ENCODE measurements at places on chromosomes 1 and 21.
A peak's percentile ranks its signal among the peaks of the same experiment; 100 is the strongest.

DNA sequence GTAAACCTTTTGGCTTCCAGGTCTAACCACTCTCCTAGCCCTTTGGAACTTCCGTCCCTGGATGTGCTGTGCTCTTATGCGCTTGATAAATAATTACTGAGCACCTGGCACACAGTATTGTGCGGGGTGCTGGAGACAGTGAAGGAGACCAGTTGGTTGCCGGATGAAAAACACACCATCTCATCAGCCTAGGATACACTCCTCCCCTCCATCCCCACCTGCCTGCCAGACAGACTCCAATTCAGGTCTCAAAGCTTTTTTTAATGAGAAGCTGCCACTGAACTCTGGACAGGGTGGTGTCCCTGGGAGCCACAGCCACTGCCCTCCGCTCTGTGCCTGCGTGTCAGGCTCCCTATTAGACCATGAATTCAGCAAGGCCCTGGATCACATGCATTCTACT lies 9.2 kb downstream of the GNB1 start:
- no peak for DNase-seq

- DNase-seq = no peak
Measured at GRCh38 chr1:99268021-99268420, 3.7 kb downstream of the PLPPR4 start.

DNA sequence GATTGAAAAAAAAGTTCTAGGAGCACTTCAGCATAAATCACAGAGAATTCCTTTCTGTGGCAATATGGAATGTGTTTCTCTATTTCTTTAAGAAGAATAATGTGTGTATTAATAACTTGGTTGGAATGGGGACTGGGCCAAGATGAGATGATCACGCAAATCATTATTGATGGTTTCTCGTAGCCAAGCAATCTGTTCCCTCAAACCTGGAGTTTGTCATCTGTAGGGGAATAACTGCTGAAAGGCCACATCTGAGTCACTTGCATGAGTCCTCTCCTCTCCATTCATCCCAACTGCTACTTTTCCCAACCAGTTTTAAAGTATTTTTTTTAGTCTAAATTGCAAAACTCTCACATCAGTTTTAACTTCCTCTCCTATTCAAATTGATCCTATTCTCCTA lies 480.4 kb downstream of the PLPP3 start:
- no peak for DNase-seq

DNA sequence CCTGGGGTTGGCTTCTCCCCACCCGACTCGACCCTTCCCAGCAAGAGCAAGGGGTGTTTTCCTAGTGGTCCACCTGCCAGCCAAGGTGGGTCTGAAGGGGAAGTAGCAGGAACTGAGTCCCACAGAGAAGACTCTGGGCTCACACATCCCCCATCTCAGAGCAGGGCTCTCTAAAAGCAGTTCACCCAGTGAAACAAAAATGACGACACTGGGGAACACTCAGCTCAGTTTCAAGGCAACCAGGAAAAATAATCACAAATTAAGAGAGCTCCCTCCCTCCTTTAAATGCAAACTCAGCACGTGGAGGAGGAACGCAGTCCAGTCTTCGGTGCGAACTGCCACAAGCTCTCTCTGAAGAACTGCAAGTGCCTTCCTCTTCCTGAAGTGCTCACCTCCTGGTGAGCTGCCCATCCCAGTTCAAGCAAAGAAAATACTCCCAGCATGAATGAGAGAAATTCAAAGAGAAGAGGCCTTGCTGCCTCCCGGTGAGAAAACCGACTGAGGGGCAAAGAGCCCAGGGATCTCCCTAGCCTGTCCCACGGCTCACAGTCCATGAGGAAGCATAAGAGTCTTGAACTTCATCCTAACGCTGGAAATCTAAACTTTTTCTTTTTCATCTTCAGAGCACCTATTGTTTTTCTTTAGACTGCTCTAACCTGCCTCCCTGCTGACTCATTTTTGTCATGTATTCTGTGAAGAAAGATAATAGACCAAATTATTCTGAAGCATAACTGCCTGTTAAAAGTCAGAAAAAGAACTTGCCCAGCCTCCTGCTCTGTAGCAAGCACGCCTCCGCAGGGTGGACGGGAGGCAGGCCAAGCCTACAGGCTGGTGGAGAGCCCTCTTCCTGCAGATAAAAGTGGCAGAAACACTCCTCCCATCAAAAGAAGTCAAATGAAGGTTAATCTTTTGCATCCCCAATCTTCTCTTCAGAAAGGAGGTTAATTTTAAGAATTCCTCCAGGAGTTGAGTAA lies 281.4 kb downstream of the HHIPL2 start:
- DNase-seq = no peak

- no peak for DNase-seq
Measured at GRCh38 chr1:67708606-67709005, 23.6 kb downstream of the GADD45A start.

DNA sequence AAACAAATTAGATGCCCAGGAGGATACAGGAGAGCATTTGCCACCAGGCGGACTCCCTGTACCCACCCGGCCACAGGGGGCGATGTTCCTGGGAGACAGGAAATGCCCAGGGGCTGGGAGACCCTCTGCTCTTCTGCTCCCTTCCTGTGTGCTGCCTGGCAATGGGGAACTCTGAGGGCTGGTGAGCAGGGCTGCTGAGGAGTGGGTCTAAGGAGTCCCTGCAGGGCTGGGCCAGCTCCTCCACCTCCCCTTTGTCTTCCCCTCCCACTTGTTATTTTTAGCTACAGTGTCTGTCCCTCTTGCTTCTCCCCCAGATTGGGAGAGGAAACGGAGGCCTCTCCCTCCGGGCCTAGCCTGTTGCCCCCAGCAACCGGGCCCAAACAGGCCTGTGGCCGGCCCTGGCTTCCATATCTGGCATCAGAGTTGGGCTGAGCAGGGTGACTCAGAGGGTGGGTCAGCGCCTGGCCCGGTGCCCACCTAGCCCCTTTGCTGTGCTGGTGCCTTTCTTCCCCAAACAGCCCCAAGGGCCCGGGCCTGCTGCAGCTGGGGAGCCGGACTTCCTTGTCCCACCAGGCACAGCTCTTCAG lies 11.6 kb downstream of the LMNA start:
- peak; percentile 41 for DNase-seq

DNA sequence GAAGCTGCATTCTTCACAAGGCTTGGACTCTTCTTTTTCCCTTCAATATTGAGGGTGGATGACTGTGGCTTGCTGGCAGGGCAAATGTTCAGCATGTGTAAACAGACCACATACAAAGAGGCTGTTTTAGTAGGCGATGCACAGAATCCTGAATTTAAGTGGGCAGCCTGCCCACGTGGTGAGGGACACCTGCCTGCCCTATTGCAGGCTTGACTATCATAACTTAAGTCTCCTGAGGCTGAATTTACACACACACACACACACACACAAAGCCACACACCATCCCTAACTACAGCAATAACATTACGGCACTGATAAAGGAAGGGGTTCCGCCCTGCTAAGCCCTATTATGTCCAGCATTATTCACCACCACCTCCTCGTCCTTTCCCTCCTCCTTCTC lies 15.9 kb downstream of the SYT2 start:
- DNase-seq = no peak

DNA sequence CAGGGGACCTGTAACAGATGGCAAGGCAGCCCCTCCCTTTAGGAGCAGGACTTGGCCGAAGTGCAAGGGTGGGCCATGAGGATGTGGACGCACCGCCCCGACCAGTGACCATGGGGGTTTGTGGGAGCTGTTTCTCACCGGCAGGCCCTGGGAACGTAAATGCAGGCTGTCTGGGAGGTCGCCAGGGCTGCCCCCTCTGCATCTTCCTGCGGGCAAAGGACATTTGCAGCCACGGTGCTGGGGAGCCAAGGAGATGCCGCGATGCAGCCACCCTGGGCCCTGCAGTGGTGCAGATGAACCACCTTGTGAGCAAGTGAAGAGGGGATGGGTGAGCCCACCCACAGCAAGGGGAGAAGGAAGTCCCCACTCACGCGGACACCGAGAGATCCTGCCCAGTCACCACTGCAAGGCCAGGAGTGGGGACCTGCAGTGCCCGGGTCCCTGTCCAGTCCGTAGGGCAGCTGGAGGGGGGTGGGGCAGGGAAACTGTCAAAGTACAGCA lies 121.1 kb downstream of the SIK1 start:
- no peak for DNase-seq

GRCh38 chr1:37506740-37507139 lies 7.8 kb downstream of the MEAF6 start:
- DNase-seq = no peak

DNA sequence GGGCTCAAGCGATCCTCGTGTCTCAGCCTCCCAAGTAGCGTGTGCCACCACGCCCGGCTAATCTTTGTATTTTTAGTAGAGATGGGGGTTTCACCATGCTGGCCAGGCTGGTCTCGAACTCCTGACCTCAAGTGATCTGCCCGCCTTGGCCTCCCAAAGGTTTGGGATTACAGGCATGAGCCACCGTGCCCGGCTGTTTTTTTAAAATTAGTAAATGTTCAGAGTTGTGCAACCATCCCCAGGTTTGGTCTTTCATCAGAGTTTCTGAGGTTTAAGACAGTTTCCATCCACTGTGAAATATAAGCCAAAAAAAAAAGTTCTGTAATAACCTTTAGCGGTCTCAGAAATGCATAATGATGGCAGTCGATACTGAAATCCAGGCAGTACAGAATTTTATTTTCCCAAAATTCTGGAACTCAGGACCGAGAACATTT lies 550 bp upstream of the SYT11 start:
- DNase-seq = no peak

- no peak for DNase-seq
Measured at GRCh38 chr1:51282605-51283004, 46.5 kb downstream of the RNF11 start.

DNA sequence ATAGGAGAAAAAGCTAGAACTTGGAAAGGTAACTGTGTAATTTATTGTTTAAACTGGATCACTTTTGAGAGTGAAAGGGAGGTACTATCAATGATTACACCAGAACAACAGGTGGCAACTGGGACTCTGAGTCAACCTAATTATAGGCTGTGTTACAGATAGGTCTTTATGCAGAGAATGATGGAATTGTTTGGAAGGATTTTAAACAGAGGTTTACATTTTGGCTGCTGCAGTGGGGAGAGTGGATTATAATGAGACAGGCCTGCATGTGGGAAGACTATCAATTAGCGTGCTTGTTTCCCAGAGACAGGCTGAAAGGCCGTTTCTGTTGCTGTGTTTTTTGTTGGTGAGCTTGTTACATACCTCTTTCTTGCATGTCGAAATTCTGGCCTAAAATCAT lies 432.9 kb downstream of the PLA2G4A start:
- no peak for DNase-seq

- DNase-seq = no peak
Measured at GRCh38 chr1:206809504-206810084, 37.3 kb upstream of the IL10 start.

GRCh38 chr1:96865731-96866685 lies 144.4 kb downstream of the PTBP2 start:
- no peak for DNase-seq

DNA sequence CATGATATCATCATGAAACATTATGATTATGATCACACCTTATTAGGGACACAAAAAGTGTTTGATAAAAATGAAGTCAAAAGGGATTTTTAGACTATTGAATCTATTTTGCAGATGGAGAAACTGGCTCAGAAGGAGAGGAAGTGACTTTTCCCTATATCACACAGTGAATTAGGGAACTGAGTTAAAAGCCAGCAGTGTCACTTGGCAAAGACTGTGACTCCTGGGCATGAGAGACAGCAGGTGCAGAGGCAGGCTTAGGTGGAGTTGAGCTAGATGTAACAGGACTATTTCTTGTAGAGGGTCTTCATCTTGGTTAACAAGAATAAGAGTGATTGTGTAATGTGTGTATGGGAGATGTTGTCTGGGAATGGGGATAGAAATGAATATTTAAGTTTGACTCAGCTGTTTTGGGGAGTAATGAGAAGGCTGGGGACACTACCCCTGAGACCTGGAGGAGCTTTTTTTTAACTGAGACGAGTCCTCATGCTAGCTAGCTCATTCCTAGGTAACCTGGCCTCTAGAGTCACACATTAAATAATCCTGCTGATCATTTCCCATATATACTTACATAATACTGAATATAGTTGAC lies 1.0 kb upstream of the CD84 start:
- no peak for DNase-seq

DNA sequence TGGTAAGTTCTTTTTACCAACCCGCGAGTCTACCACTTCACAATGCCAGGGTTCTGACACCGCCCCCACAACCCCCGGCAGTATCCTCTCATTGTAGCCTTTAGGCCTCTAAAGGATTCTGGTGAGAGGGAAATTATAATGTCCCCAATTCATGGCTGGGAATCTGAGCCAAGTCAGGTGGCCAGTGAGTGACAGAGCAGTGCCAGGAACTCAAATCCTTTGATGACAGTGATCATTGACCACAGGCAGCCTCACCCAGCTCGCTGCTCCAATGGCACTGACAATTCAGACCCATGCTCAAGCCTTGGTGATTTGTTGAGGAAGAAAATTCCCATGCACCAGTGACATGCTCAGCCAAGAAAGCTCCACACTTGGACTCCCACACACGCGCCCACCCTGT lies 63.4 kb upstream of the CSF1 start:
- DNase-seq = no peak

GRCh38 chr1:45272913-45273371 lies 53.8 kb upstream of the HPDL start:
- no peak for DNase-seq

DNA sequence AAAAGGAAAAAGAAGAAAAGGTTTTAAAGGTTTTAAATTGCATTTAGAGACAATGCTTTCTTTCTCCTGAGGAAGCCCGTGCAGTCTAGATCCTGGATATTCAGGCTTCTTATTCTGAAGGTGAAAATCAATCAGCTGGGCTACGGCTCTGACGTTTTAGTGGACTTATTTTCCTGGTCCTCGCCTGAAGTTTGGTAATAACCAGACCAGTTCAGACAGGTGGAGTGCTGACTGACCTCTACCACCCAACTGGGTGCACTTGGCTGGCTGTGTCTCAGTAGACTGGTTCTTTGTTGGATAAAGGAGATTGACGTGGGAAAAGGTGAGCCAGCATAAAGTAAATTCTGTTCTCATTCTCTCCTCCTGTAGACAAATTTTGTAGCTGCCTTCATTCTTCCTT lies 7.2 kb upstream of the ATP1A1 start:
- DNase-seq = no peak

DNA sequence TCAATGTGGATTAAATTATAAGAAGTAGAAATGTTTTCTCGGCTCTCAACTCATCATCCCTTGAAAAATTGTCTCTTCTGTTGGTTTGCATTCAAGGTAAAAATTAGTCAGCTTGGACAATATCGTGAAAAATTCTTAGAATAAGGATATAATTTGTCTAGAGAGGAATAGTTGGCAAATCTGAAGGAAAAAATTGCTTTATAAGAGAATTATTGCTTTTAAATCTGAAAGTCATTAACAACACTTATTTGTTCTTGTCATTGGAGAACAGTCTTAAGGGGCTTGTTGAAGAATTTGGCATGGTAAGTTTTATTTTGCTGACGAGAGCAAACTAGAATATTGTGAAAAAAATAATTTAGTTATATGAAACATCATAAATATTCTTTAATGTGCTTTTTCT lies 26.4 kb downstream of the ANGPTL1 start:
- DNase-seq = no peak
